CD4-positive, alpha-beta T cell treated with Interferon alpha-2 for 1 hour (primary cell): ENCODE measurements at places on chromosomes 16 and 17.

DNA sequence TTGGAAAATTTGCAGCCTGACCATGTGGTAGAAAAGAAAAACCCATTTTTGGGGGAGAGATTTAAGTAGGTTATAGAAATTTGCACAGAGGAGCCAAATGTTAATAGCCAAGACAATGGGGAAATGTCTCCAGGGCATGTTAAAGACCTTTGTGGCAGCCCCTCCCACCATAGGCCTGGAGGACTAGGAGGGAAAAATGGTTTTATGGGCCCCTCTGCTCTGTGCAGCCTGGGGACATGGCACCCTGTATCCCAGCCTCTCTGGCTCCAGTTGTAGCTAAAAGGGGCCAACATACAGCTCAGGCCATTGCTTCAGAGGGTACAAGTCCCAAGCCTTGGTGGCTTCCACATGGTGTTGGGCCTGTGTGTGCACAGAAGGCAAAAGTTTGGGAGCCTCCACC is 245.9 kb upstream of the AXIN2 start:
- no peak for DNase-seq

DNA sequence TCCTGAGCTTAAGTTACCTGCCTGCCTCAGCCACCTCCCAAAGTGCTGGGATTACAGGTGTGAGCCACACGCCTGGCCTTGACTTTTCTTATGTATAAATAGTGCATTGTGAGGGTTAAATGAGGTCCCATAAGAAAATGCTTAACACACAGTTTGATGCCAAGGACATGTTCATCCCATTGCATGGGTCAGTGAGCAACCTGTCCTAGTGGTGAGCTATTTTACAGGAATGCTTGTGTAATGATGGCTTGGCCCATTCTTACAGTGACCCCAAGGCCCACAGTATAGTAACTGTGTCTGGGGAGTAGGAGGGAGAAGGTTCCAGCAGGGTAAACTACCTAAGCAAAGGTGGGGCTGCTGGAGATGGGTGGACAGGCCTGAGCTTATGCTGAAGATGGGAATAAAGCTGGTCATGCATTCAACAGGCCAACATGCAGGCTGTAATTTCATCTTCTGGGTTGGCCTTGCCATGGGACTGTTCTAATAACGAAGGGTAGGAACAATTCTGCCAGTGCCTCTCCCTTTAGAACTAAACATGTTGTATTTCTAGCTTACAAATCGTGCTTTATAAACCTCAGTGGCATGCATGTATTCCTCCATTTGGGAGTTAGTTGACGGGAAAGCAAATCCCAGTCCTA is 6.2 kb downstream of the ACSF2 start:
- no peak for DNase-seq

DNA sequence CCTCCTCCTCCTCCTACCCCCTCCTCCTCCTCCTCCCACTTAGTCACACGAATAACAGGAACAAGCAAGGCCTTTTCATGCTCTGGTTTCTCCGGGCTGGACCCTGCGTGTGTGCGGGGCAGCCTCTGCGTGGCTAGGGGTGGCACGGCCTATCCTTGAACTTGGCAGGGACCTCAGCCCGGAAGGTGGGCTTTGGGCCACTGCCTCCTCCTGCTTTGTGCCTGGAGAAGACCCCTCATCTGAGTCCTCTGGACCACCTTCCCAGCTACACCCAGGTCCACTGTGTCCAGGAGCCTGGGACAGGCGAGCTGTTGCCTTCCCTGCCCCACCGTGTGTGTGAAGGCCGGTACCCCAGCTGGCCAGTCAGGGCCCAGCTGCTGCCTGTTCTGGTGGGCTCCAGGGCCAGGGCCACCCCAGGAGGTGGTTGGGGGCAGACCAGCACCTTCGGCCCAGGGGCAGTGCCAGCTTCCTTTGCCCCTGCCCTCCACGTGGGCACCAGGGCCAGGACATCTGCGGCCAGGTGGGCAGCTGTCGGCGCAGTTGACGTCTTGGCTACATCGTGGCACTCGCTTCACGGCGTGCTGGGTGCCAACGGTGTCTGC is 35.4 kb downstream of the GINS2 start:
- no peak for DNase-seq

GRCh38 chr16:84829168-84829965 is 9.6 kb downstream of the CRISPLD2 start:
- no peak for DNase-seq

DNA sequence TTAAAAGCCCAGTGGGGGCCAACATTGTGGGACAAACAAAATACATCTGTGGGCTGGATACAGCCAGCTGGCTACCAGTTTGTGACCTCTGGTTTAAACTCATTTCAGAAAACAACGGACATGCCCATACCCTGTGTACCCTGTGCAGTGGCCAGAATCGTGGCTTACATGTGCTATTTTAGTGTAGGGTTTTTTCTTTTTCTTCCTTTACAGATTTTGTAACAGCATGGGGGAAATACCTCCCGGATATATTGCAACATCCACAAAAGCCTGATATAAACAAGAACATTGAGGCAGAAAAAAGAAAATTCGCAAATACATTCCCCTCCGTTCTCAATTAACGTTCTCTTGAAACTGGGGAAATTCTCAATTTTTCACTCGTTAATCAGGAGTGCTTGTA is 7.3 kb downstream of the HS3ST4 start:
- DNase-seq: no peak

GRCh38 chr17:81722184-81723120 is 10.4 kb downstream of the SLC25A10 start:
- no peak for DNase-seq

DNA sequence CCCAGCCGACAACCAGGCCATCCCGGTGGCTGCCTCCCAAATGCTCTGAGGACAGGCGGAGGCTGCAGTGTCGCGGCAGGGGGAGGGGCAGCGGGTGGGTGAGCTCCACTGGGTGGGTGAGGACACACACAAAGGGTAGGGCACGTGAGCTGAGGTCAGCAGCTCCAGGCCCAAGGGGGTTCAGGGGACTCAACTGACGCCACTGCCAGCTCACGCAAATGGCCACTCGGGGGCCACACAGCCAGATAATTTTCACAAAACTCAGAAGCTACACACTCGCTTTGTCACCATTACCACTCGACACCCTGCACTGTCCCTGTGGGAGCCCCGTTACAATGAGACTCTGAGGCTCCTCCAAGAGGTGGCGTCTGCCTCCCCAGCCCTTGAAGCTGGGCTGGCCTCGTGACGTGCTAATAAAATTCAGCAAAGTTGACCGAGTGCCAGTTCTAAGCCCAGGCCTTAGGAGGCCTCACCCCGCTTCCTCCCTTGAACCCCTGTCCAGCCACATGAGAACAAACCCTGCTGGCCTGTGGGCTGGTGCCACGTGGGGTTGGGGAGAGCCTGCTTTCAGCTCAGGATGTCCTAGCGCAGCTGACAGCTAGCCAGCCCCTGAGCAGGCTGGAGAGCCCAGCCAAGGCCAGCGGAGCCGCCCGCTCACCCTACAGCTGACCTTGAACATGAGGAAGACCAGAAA is 56.9 kb downstream of the RMI2 start:
- no peak for DNase-seq
